ENCODE measurements at places on chromosomes 6 and 20.

DNA sequence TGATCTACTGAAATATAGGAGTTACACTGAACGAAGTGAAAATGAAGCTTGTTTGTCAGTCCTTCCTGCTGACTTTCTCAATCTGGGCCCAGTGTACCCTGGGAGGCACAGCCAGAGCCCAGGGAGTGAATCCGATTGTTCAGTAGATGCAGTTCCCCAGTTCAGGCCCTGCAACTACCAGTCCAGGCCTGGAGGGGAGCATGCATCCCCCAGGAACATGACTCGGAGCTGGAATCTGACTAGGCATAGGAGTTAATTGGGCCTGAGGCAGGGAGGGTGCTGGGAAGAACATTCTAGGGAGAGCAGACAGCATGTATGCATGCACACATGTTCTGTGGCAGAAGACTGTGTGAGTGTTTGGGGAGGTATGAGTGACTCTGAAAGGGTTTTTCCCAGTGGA, 42.1 kb downstream of the PHACTR3 start:
- no peak for DNase-seq

DNA sequence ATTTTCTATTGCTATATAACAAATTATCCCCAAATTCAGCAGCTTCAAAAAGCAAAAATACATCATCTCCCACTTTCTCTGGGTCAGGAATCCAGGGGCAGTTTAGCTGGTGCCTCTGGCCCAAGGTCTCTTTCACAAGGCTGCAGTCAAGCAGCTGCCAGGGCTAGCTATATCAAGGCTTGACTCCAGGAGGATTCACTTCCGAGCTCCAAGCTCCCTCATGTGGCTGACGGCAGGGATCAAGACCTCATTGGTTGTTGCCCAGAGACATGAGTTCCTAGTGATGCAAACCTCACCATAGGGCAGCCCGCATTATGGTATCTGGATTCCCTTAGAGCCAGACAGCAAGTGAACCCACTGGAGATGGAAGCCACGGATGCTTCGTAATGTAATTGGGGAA, 1.3 kb upstream of the VNN1 start:
- no peak for DNase-seq

DNA sequence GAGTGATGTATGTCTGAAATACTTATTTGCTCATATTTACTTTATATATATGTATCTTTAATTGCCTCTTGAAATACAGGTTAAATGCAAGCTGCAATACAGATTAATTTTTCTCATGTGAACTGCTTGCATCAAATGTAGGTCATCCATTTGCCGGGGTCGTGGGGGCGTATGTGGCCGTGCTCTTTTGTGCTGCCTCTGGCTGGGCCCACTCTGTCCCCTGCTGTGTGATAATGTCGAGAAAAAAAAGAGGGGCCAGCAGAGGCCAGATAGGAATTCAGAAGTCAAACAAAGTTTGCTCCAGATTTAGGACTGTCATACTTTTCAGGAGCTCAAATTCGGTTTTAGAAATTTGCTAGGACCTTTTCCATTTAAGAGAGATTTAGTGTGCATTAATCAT, 459.6 kb upstream of the SOX4 start:
- DNase-seq: no peak

GRCh38 chr6:118934461-118935330, at the start of gene MCM9:
Gene MCM9 (minus strand): TSS chr6:118935159. CDS start chr6:118931723, 3,436 bp downstream.
- DNase-seq: peak; percentile 68

DNA sequence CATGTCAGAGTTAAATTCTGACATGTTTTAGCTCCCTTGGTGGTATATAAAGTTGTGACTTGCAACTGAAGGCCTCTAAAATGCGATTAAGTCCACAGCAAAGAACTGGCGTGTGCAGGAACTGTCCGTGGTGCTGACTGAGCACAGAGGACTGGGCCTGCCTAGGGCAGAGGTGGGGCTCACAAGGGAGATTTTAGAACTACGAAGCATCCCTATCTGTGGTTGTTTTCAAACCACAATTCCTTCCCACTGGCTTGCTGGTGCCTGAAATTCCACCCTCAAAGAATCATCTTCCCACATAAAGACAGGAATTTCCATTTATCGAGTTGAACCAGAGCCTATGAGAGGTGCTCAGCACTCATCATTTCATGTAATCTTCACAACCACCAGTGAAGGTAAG, 30.1 kb downstream of the RIMS4 start:
- peak; percentile 21 for DNase-seq

DNA sequence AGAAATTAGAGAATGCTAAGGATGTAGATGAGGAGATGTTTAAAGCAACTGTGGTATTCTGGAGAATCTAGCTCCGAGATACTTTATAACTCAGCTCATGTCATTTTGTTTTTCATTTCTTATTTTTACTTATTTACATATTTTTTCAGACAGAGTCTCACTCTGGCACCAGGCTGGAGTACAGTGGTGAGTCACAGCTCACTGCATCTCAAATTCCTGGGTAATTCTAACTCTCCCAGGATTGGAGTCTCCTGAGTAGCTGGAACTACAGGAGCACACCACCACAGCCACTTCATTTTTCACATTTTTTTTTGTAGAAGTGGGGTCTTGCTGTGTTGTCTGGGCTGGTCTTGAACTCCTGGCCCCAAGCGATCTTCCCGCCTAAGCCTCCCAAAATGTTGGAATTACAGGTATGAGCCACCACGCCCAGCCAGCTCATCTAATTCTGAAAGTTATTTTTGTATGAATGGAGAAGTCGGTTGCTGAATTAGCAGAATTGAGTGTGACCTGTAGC, 94.3 kb upstream of the FAM8A1 start:
- no peak for DNase-seq

DNA sequence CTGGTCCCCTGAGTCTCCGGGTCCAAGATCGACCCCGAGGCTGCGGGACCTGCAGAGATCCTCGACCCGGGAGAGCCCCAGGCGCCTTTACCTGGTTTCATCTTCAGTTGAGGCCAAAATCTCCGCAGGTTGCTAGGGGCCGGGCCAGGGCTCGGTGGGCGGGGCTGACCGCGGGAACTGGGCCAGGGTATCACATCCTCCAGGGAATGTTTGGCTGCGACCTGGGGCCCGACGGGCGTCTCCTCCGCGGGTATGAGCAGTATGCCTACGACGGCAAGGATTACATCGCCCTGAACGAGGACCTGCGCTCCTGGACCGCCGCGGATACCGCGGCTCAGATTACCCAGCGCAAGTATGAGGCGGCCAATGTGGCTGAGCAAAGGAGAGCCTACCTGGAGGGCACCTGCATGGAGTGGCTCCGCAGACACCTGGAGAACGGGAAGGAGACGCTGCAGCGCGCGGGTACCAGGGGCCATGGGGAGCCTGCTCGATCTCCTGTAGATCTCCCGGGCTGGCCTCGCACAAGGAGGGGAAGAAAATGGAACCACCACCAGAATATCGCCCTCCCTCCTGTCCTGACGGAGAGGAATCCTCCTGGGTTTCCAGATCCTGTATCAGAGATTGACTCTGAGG, 53.8 kb upstream of the POLR1H start:
- no peak for DNase-seq

DNA sequence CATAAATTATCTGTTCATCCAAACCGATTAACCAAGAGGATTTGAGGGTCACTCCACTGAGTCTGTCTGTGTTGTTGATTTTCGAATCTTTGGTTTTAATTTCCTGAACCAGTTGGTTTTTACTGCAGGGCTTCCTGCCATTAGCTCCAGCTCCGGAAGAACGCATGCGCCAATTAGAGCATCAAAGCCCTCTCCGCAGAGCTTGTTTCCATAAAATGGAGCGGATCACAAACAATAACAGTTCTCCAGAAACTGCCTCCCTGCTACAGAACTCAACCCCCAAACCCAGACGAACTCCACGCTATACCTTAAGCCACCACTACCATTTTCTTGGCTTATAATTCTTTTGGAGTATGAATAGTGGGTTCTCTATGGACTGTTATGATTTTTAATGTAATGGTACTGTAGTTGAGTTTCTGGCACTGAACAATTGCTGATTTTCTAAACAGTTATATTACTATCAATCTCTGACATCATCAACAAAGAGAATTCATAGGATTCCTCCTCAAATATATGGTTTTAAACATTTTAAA, 13.8 kb downstream of the TFAP2A start:
- no peak for DNase-seq

DNA sequence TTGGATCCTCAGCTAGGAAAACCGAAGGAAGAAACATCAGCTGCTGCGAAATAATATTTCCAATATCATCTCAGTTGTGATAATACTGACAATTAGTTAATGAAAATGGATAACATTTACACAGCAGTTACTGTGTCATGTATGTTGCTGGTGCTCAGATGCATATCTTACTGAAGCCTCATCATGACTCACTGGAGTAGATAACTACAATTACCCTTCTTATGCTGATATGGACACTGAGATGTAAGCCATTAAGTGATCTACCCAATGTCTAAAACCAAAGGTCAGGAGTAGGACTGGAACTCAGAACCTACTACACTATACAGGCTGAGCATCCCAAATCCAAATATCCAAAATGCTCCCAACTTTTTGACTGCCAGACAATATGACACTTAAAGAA, 54.7 kb upstream of the LYRM2 start:
- no peak for DNase-seq

GRCh38 chr20:45311589-45312211, 3.6 kb upstream of the MATN4 start:
- DNase-seq: no peak

GRCh38 chr6:125759959-125760457, 10.6 kb downstream of the HEY2 start:
- DNase-seq: no peak

GRCh38 chr6:168994956-168995355, 258.7 kb downstream of the THBS2 start:
- no peak for DNase-seq

- DNase-seq: no peak
Measured at GRCh38 chr6:33716890-33717632, 5.6 kb upstream of the UQCC2 start.

DNA sequence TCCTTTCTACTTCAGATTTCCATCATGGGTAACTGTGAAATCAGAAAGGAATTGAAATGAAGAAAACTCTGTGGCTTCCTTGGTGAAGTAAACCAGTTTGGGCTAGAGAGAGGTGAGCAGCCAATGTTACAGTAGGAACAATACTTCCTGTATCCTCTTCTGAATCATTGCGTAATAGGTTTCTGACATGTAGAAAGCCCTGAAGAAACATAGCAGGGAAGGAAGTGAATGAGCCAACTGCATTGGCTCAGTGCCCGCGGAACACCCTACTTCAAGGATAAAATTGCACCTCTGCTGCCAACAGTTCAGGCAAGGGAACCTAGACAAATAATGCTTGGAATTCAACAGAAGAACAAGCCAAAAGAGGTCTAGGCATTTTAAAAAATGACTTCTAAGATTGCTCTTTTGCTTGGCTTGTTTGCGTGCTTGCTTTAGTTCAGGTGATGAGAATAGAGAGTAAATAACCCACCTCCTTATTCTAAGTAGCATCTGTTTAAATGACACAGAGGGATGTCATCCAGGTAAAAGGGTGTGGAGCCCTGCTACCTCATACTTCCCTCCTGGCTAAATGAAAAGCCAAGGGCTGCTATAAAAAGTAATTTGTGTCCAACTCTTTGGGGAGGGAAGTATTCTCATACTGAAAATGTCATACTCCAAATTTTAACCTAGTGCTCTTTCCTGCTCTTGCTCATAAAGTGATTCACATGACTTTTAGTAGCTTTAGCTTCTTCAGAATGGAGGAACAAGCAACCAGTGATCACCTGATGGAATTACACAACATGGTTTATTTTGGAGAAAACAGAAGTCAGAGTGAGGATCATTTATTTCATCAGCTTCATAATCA, 30.0 kb upstream of the AKIRIN2 start:
- DNase-seq: no peak

- DNase-seq: no peak
Measured at GRCh38 chr6:106220485-106220884, 105.1 kb downstream of the ATG5 start.

GRCh38 chr6:130118236-130118635, 99.9 kb downstream of the L3MBTL3 start:
- no peak for DNase-seq

DNA sequence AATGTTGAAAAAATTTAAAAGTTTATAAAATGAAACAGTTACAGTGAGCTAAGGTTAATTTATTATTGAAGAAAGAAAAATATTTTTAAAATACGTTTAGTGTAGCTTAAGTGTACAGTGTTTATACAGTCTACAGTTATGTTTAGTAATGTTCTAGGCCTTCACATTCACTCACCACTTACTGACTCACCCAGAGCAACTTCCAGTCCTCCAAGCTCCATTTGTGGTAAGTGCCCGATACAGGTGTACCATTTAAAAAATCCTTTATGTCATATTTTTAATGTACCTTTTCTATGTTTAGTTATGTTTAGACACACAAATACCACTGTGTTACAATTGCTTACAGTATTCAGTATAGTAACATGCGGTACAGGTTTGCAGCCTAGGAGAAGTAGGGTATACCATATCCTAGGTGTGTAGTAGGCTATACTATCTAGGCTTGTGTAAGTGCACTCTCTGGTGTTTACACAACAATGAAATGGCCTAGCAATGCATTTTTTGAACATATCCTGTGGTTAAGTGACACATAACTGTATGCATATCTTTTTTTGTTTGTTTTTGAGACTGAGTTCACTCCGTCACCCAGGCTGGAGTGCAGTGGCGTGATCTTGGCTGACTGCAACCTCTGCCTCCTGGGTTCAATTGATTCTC, 26.3 kb downstream of the FLRT3 start:
- DNase-seq: no peak

DNA sequence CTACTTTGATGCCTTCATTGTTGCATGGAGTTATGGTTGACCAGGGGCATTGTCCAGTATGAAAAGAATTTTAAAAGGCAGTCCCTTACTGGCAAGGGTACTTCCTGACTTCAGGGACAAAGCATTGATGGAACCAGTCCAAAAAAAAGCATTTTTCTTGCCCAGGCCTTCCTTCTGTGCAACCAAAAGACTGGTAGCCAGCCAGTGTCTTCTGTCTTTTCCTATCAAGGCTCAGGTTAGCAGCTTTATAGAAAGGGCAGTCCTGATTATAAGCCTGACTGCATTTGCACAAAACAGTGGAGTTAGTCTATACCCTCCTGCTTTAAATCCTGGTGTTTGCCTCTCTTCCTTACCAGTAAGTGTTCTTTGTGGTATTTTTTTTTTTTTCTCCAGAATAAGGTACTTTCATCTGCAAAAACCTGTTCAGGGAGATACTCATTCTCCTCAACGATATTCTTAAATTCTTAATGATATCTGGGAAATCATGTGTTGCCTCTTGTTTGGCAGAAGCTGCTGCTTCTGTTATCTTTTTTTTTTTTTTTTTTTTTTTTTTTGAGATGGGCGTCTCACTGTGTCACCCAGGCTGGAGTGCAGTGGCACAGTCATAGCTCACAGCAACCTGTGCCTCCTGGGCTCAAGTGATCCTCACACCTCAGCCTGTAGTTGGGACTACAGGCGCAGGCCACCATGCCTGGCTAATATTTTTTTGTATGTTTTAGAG, 33.9 kb downstream of the SCAF8 start:
- no peak for DNase-seq

Data from CMK (cell line).